Pons (tissue), 1 donor: ENCODE measurements at places on chromosomes 2 and 18.

GRCh38 chr2:180604077-180604476, 376.3 kb upstream of the UBE2E3 start:
- no peak for DNase-seq

- DNase-seq, result no peak
Measured at GRCh38 chr2:74670263-74670662, 16.2 kb downstream of the SEMA4F start.

- DNase-seq, result no peak
Measured at GRCh38 chr2:47497843-47498460, 95.0 kb downstream of the MSH2 start.

- no peak for DNase-seq
Measured at GRCh38 chr2:40584432-40584831, 132.5 kb upstream of the SLC8A1 start.

- no peak for DNase-seq
Measured at GRCh38 chr2:102761763-102762162, at the start of gene TMEM182. TMEM182 (plus strand) TSS chr2:102762031; CDS start chr2:102762218, 187 bp downstream.

- DNase-seq, result no peak
Measured at GRCh38 chr2:92074549-92074898, 2796.7 kb upstream of the TEKT4 start.

DNA sequence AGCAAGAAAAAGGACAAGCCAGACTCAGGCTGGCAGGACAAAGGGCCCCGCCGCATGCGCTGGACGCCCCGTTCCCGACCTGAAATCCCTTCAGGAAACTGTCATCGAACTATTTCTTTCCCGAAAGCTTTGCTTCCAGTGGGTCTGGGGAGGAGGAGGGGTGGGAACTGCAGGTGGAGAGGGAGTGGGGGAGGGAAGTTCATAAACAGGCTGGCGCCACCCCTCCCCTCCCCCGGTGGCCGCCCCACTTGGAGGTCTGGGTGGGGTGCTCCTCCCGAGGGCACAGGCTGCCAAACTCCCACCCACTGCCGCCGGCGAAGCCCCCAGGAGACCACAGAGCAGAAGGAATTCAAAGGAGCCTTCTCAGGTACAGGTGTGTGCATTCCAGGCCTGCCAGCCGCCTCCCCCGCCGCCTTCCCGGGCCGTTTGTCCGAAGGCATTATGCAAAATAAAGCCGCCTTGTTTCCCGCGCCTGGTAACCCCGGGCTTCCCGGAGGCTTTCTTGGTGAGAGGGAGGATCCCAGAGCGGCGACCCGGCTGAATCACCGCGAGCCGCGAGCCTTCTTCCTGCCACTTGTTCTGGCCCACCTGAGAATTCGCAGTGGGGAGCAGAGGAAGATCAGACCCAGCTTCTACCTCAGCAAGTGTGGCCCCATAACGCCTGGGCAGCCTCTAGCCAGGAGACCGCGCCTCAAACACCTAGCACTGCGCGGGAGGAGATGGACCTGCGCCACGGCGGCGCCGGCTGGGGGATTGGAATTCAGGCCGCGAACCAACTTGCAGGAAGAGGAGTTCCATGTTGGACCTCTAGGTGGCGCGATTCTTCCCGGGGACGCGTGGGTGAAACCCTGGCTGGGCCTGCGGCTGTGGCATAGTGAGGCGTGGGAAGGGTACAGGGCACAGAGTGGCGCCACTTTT, 101.9 kb downstream of the FOXI3 start:
- no peak for DNase-seq

GRCh38 chr18:63161032-63161760, 158.4 kb downstream of the BCL2 start:
- no peak for DNase-seq

DNA sequence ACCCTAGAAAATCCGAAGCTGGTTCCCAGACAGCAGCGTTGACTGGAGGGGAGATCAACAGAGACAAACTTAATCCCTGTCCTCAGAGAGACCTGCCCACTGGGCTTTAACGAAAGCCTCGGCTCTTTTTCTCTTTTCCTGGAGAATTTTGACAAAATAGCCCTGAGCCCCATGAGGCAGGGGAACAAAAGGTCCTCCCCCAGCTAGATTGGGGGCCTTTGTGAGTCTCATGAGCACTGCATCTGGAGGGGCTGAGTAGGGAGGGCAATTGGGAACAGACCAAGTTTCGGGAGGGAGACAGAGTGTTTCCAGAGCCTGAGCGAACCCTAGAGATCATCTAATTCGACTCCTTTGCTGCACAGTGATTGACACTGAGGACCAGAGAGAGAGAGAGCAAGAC, 123.9 kb upstream of the HAAO start:
- no peak for DNase-seq

DNA sequence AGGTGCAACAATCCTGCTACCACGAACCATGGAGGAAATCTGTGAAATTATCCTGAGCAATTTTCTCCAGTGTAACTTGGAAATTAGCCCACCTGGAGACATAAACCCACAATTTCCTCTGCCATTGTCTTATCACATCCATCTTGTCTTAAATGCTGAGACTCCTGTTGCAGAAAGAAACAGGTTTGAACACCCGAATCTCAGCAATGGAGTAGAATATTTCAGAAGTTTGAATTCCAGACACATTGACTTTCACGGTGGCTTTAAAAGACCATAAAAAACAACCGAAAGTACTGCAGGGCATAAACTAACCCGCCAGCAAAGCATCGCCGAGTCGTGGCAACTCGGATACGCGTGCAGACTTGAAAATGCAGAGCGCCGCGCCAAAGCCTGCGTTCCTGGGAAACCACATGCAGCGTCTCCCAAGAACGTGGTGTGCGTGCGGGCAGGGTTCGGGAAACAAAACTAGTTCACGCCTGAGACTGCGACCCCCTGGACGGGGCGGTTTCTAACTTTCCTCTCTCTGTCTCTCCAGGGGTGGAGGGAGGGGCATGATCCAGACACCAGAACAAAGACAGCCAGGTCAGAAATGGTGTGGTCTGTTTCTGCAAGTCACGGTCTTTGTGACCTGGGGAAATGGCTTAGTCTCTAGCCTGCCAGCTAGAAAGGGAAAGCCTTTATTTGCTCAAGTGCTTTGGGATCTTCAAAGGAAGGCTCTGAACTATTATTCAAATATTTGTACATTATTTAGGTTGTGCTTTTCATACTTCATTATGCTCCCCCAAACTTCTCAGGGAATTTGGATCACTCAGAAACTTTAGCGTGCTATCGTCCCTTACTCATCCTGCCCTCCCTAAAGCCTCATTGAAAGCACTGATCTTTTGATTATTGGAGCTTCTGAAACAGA, 26.9 kb upstream of the KCTD1 start:
- peak; percentile 7 for DNase-seq

- no peak for DNase-seq
Measured at GRCh38 chr2:26555246-26556133, 77.6 kb upstream of the OTOF start.

- DNase-seq, result no peak
Measured at GRCh38 chr18:57446322-57446721, 11.1 kb downstream of the ONECUT2 start.

GRCh38 chr2:85972355-85972754, 83.6 kb upstream of the ST3GAL5 start:
- DNase-seq, result no peak
